ENCODE measurements at places on chromosomes 1 and 21.

DNA sequence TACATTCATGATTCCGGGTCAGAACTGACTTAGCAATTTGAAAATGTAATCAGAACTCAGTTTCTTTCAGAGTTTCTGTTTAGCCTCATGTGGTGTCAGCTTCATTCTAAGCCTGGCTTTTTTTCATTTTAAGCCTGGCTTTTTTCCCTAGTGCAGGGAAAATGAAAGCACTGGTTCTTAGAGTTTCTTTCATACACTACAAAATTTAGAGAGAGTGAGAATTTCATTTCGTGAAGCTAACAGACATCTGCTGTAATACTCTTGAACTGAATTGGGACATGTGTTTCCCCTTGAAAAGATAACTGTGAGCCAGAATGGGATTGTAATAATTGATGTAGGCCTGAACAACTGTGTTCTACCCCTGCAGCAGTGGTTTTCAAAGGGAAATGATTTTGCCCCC, 95.3 kb upstream of the KIAA0040 start:
- no peak for DNase-seq

DNA sequence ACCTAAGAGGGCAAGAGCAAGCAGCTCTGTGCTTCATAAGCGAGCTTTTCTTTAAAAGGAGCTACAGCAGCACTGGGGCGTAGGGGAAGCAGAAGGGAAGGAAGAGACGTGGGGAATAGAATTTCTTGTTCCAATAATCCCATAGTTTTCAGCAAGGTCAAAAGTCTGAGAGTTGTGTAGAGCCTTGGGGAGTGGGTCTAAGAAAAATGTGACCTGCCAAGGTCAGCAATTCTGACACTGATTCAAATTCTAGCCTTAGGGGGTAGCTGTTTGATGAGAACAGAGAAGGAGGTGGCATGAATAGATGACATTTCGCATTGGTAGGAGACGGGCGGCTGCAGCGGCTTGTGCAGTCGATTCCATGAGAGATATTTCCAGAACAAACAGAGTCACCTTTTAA, 22.4 kb downstream of the PRRX1 start:
- no peak for DNase-seq

- DNase-seq = no peak
These were observed 127.9 kb upstream of the CACYBP start for GRCh38 chr1:174871886-174872285.

DNA sequence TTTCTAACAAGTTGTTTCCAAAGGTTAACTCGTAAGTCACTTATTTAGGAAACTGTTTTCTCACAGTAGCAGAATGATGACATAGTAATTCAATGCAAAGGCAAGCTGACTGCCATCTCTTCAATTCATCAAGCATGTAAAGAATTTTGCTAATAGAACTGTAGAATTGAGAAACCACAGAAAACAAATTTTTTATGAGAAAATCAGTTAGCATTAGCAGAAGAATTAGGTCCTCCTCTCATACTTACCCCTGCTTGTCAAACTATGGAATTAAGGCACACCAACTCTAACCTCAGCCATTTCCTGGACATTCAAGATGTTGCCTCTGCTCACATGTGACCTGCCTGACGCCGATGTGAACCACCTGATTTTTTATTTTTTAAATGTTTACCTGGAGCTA, 115.2 kb downstream of the LRRC40 start:
- DNase-seq = no peak

GRCh38 chr1:10941891-10942541, 70.4 kb upstream of the TARDBP start:
- DNase-seq = peak; percentile 44

GRCh38 chr1:119266858-119267257, 101.7 kb upstream of the HAO2 start:
- no peak for DNase-seq

GRCh38 chr1:51919684-51920083, 41.2 kb upstream of the NRDC start:
- DNase-seq = no peak

DNA sequence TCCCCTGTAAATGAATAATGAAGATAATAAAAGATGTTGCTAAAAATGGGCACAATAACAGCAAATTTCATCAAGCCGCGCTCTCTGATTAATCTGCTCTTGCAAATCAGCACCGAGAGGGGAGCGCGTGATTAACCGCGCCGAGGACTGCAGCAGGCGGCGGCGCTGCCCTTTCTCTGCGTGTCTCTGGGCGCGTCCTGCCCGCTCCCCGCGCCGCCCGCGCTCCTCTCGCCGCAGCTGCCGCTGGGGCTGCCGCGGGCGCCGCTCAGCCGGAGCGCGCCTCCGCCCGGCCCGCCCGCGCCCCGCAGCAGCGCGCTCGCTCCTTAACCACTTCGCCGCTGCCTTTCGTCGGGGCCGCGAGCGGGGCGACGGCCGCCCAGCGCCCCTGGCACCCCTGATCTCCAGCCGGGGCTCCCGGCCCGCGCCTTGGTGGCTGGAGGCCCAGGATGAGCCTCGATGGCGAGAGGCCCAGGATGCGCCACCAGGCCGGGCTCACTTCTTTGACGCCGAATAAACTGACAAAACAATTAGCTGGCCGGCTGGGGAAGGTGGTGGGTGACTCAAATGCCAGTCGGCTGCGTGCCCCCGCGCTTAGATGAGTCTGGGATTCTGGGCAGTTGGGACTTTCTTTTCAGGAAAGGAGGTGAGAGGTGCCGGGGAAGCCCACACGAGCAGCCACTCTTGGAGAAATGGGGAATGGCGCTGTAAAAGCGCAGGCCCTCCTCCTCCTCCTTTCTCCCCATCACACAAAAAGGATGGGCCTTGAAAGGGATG, 221.4 kb upstream of the PKN2 start:
- DNase-seq = no peak

- DNase-seq = no peak
These were observed 28.9 kb upstream of the EVA1B start for GRCh38 chr1:36352125-36352909.

GRCh38 chr1:24364975-24365678, 46.0 kb downstream of the GRHL3 start:
- no peak for DNase-seq

GRCh38 chr1:46520063-46520911, 30.7 kb downstream of the DMBX1 start:
- DNase-seq = no peak

DNA sequence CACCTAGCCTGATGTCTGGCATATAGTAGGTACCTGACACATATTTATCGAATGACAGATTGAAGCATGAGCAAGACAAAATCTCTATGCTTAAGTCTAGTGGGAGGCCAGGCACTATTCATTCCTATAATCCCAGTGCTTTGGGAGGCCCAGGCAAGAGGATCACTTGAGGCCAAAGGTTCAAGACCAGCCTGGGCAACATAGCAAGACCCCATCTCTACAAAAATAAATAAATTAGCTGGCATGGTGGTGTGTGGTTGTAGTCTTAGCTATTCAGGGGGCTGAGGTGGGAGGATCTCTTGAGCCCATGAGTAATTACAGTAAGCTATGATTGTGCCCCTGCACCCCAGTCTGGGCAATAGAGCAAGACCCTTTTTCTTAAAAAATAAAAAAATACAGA, 23.2 kb upstream of the TUT4 start:
- no peak for DNase-seq

DNA sequence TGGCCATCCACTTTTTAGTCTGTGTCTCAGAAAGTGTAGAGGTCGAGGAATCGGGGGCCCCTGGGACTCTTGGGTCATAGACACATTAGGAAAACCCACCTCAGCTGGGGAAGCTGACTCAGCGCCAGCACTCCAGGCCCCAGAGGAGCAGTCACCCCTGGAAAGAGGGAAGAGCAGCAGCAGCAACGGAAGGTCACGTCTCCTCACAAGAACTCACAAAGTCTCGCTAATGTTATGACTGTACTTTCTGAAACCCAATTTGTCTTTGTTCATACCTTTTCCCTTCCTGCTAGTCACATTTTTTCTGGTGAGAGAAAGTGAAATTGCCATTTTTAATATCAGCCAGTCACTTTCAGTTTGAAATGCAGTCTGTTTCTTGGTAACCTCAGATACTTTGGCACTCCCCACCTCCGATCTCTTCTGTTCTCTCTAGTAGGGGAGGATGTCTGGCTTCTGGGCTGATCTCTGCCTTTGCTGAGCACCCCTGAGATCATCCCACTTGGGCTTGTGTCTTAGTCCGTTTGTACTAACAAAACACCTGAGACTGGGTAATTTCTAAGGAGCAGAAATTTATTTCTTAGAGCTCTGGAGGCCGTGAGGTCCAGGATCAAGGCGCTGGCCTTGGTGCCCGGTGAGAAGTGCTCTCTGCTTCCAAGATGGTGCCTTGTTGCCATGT, 6.0 kb upstream of the NLRP3 start:
- DNase-seq = peak; percentile 51

- DNase-seq = peak; percentile 75
These were observed 64.2 kb downstream of the PIK3CD start for GRCh38 chr1:9715536-9716226.

DNA sequence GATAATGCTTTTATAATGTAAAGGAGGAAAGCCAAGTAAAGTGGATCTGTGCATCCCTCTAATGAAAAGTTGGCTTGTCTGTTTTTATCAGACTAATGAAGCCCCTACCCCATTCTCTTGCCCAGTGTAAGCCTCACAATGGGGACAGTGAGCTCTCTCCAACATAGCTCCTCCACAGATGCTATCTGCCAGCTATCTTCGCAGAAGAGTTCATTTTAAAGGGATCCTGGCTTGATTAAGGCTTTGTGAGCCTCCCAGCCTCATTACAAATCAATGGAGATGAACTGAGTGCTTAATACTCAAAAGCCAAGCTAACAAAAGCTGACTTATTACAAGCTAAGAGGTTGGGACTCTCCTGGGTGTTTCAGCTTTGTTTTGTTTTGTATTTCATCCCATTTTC, 514.7 kb downstream of the NUF2 start:
- DNase-seq = no peak

DNA sequence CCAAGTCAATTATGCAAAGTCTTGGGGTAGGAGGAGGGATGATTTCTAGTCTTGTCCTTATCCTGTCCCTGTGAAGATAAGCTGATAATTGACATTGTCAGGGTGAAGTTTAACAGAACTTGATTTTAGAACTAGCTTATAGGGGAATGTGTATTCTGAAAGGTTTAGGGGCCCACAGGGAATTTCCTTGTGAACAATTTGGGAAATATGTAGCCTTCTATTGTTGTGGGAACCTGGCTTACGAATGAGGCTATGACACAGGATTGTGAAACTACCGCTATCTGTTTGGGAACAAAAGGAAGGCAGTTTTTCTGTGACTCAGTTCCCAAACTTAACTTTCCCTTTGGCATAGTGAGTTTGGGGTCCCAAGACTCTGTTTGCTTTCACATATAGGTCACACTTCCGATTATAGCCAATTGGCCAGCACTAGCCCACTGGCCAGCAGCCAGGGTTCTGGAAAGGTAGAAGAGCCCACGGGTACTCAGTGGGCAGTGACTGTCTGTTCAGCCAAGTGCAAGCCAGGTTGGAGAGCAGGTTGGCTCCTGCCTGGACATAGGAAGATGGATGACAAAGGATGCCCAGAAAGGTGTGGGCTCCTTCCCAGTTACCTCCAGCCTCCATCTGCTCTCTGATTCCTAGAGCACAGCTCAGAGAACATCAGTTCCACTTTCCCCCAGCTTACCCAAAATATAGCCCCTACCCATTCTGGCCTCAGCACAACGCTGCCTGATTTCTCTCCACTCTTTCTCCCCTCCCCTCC, 35.5 kb downstream of the H3-3A start:
- DNase-seq = no peak

GRCh38 chr1:115479055-115479482, 141.0 kb upstream of the NGF start:
- no peak for DNase-seq

GRCh38 chr1:153386500-153386901, 4.4 kb downstream of the S100A8 start:
- no peak for DNase-seq

DNA sequence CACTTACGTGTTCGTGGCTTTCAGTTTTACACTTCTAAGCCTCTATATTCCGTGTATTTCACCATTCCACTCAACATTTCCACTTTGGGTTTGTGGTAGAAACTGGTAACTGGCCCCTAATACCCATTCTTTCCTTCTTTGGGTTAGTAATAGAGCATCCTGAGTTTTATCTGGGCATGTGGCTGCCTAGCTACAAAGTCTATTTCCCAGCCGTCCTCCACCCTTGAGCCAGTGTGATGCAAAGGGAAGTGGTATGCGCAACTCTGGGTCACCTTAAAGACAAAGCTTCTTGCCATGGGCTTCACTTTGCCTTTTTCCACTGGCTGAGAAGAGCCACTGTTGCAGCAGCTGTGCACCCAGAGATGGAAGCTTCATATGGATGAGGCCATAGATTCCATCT, 73.9 kb downstream of the LAMC2 start:
- no peak for DNase-seq

- DNase-seq = no peak
These were observed 69.0 kb downstream of the HHAT start for GRCh38 chr1:210397681-210398080.

- DNase-seq = no peak
These were observed 49.0 kb upstream of the ACTRT2 start for GRCh38 chr1:2972011-2972878.

GRCh38 chr1:244833734-244834542, 1.5 kb upstream of the COX20 start:
- DNase-seq = peak; percentile 69

DNA sequence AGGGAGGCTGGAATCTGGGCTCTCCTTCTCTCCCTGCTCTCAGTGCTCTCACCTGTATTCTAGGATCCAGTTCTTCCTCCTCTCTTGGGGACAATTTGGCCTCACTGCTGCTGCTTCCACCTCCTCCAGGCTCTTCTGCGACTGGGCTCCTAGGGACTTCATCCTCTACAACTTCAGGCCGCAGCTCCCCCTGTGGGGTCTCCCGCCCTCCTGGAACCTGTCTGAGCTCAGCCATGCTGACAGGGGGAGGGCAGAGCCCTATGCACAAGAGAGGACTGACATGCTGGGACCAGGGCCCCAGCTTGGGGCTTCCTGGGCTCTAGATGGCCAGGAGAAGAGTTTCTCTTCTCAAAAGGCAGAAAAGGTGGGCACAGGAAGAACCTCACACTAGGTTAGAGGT, 1.0 kb downstream of the SH3BP5L start:
- DNase-seq = no peak

GRCh38 chr1:84890566-84890965, 2.4 kb downstream of the LPAR3 start:
- DNase-seq = no peak

DNA sequence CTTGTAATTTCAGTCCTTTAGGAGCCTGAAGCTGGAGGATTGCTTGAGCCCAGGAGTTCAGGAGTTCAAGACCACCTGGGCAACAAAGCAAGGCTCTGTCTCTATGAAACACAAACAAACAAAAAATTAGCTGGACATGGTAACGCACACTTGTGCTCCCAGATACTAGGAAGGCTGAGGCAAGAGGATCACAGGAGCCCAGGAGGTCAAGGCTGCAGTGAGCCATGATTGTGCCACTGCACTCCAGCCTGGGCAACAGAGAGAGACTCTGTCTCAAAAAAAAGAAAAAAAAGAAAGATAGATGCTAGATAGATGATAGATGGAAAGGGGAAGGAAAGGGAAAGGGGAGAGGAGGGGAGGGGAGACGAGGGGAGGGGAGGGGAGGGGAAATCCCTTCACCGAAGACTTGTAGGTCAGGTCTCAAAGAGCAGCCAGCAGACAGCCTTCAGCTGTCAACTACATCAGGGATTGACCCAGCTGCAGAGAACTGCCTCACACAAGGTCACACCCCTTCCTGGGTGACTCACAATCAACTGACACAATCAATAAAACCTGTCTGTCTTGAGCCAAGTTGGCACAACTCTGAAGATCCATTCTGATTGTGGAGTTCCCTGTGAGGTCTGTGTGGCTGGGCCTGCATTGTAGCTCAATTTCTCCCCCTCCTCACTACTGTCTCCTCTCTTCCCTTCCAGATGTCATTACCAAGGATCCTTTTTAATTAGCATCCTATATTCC, 200.6 kb downstream of the RGS7 start:
- DNase-seq = no peak

- no peak for DNase-seq
These were observed 1.6 kb downstream of the MFAP2 start for GRCh38 chr1:16978567-16979474.
